ENCODE measurements at places on chromosomes 7 and 10.

GRCh38 chr10:97915346-97916131 lies 65.9 kb downstream of the GOLGA7B start:
- no peaks in the 10 kb centered on the region for H3K4me1 ChIP-seq
- H3K36me3 ChIP-seq: no peaks in the 10 kb centered on the region
- H3K4me3 ChIP-seq: no peak overlapping the region
- DNase-seq: no peak
- H3K27ac ChIP-seq: no peak overlapping the region

DNA sequence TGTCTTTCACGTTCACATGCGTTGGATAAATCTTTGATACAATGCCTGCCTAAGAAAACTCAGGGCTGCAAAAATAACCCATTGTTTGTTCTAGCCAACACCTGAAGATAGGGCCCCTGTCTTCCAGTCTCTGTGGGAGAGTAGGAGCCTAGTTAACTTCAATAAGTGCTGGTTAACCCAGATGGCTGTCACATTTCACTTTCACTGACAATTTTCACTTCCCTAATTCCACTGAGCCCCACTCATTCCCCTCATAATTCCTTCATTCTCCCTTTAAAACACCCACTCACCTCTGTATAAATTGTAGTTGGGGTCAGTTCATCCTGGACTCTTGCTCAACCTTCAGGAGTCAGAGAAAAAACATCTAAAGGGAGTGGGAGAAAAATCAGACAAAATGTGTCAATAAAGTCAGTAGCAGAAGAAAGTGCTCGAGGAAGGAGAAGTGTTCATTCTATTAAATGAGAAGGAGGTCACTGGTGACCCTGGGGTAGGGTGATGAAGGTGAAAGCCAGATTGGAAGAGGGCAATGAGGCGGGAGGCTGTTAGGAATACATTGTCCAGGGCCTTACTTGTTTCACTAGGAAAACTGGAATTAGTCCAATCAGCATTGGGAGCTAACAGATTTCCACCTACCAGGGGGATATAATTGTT lies 51.2 kb upstream of the ABI1 start:
- no peaks in the 10 kb centered on the region for H3K27me3 ChIP-seq
- H3K36me3 ChIP-seq: no peaks in the 10 kb centered on the region
- no peaks in the 10 kb centered on the region for H3K4me1 ChIP-seq
- H3K27ac ChIP-seq: no peak overlapping the region
- DNase-seq: no peak

DNA sequence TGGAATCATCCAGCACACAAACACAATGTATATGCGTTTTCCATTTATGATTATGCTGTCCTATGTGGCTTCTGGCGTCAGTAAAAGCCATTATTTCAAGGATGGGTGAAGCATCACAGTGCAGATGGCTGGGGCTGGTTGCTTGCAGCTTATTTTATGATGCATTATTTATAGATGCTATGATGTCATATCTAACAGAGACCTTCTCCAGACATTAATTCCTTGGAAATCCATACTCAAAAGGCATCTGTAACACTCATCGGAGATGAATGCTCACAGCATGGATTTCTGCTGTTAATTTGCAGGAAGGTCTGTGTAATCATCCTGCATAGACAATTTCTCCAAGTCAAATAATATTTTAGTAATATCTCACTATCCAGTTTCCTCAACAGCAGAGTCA lies 7.2 kb downstream of the RGS10 start:
- H3K27ac ChIP-seq: no peak overlapping the region
- no peak for DNase-seq
- no peak overlapping the region for H3K4me3 ChIP-seq

- H3K27me3 ChIP-seq: no peaks in the 10 kb centered on the region
- H3K36me3 ChIP-seq: no peaks in the 10 kb centered on the region
- no peak for DNase-seq
- no peak overlapping the region for H3K4me3 ChIP-seq
- no peaks in the 10 kb centered on the region for H3K4me1 ChIP-seq
These were observed 38.9 kb downstream of the DRGX start for GRCh38 chr10:49356944-49357343.

DNA sequence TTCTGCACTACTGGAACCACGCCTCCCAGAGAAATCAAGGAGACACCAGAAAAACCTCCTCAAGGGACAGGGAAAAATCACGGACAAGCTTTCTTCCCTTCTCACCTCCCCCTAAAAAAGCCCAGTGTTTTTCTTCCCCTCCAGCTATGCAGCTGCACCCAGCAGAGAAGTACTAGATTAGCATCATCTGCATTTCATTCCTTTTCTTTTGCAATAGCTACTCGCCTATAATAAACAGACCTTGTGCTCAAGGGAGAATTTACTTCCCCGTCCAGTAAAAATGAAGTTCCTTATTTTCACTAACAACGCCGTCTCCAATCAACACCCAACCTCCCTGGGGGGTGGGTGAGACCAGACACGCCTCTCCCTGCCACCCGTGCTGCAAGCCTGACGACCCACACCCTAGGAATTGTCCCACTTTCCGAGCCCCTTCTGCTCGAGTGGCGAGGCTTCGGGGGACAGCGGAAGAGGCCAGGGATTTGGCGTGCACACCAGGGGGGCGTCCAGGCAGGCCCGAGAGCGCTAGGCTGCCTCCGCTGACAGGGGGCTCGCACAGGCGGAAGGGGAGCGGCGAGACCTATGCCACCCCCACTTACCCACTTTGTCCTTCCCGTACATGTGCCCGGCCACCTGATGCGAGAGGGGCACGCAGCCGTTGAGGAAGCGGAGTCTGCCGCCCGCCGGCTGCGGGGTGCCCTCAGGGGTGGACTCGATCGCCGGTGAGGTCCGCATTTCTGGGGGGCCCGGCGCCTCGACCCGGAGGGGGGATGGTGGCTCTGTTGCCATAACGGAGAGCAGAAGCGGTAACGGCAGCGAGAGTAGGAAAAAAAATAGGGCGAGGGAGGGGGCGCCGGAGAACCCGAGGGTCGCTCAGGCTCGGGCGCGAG lies 625 bp downstream of the IPMK start:
- no peaks in the 10 kb centered on the region for H3K27me3 ChIP-seq
- H3K36me3 ChIP-seq: no peaks in the 10 kb centered on the region
- H3K27ac ChIP-seq: peak overlapping the region; percentile 96
- peak overlapping the region; percentile 87 for H3K4me3 ChIP-seq

GRCh38 chr10:122632031-122632430 lies 67.6 kb downstream of the C10orf120 start:
- no peak for DNase-seq
- H3K27ac ChIP-seq: no peak overlapping the region
- H3K4me3 ChIP-seq: no peak overlapping the region
- no peaks in the 10 kb centered on the region for H3K36me3 ChIP-seq
- H3K4me1 ChIP-seq: no peaks in the 10 kb centered on the region
- H3K27me3 ChIP-seq: no peaks in the 10 kb centered on the region

DNA sequence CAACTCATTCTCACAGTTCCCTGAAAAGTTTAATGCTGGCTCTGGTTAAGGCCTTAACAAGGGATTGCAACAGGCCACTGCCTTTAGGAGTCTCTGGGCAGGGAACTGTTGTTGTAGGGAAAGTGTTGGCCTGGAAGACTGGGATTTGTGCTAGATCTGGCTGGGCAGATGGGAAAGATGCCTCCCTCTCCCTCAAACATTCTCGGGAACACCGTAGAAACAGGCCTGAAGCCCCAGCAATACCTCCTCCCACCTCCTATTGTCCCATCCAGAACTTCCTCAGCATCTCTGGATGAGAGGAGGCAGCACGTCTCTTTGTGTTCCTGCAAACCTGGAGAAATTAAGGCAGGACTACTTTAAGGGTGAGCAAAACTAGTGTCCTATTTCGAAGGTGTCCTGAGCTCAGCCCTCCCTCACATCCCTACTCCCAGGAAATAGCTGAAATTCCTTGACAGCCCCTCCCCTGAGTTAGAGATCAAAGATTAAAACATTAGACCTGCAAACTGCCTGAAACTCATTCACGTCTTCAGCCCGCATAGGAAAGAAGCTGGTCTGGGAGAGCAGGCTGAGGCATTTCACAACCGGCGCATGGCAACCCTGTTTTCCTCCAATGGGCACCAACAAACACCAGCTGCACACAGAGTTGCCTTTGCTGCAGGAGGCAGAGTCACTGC lies 10.9 kb upstream of the MAP3K8 start:
- H3K4me1 ChIP-seq: peaks cover 23% of the 10 kb centered on the region
- H3K27ac ChIP-seq: peak overlapping the region; percentile 59
- no peaks in the 10 kb centered on the region for H3K27me3 ChIP-seq
- peak; percentile 81 for DNase-seq

- DNase-seq: no peak
- no peak overlapping the region for H3K27ac ChIP-seq
- no peaks in the 10 kb centered on the region for H3K4me1 ChIP-seq
- H3K27me3 ChIP-seq: no peaks in the 10 kb centered on the region
These were observed 252.7 kb upstream of the MBL2 start for GRCh38 chr10:53025172-53025711.

- no peaks in the 10 kb centered on the region for H3K4me1 ChIP-seq
- no peaks in the 10 kb centered on the region for H3K27me3 ChIP-seq
- no peak overlapping the region for H3K4me3 ChIP-seq
- no peak for DNase-seq
These were observed 106.6 kb upstream of the FAM204A start for GRCh38 chr10:118448744-118449143.

DNA sequence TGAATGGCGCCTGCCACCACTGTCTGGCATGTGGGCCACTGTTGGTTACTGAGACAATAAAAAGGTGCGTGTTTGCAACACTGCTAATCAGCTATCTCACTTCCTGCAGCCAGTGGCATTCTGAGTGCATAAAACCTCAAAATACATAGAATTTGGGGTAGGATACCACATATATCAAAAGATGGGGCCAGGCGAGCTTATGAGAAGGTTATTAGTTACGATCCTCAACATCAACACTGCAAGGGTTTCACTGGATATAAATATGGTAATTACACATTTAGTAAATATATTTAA lies 200.2 kb downstream of the WDR37 start:
- no peak overlapping the region for H3K4me3 ChIP-seq
- H3K27ac ChIP-seq: no peak overlapping the region
- no peaks in the 10 kb centered on the region for H3K4me1 ChIP-seq
- no peaks in the 10 kb centered on the region for H3K36me3 ChIP-seq
